DMS79 treated with DMSO at 0.1 percent for 48 hours (cell line): ENCODE measurements at places on chromosomes 12 and 14.
A peak's percentile ranks its signal among the peaks of the same experiment; 100 is the strongest.

- peak; percentile 89 for DNase-seq
Observed at GRCh38 chr12:95224202-95225170, 6.9 kb downstream of the VEZT start.

- no peak for DNase-seq
Observed at GRCh38 chr12:117967043-117967442, 1.7 kb downstream of the KSR2 start.

- no peak for DNase-seq
Observed at GRCh38 chr12:117567644-117568216, 206.3 kb upstream of the NOS1 start.

DNA sequence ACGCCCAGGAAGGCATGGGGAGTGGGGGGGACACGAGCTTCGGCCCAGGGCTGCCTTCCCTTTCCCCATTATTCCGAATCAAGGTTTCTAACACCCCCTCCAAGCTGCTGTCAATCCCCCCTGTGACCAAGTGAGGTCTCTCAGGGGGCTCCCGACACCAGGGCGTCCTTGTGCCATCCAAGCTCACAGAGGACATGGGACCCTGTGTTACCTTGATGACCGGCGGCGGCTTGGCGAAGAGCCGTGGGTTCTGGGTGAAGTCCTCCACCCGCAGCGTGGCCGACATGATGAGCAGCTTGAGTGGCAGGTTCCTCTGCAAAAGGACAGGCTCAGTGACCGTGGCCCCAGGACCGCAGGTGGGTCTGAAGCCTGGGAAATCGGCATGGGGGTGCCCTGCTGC, 20.3 kb downstream of the DHX37 start:
- no peak for DNase-seq

DNA sequence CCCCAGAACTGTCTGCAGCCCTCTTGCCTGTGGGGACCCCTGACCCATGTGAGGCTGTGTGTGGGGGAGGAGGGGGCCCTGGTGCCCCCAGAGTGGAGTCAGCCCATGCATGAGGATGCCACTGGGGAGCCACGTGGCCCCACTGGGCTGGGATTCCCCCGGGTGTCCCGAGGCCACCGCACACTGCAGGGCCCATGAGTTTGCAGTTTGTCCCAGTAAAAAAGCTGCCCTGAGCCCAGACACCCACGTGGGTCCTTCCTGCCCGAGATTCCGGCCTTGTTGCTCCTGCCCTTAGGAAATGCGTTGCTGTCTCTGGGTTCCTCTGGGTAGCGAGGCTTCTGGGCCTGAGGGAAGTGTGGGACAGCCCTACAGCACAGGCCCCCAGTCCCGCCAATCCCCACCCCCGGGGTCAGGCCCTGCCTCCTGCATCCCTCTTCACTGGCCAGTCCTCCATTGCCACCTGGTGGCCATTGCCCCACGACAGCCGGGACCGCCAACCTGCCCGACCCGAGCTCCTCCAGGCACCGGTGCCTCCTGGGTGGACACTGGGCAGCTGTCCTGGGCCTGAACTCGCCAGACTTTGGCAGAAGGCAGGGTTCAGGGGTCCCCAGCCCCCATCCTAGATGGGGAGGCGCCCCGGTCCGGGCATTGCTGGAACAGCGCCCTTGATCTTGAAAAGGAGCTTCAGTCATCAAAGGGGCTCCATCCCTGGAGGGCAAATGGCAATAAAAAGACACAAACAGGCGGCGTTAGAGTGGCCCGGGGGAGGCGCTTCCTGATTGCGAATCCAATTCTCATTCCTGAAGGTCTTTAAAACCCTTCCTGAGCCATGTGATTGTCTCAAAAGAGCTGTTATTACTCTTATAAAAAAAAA, 15.6 kb upstream of the C14orf180 start:
- peak; percentile 92 for DNase-seq

- peak; percentile 8 for DNase-seq
Observed at GRCh38 chr12:40105515-40106201, at the start of gene SLC2A13. TSS of gene SLC2A13 (minus strand) at chr12:40106081. CDS start at chr12:40105808, 273 bp downstream.

GRCh38 chr14:89625244-89625713, 208.2 kb upstream of the FOXN3 start:
- peak; percentile 98 for DNase-seq

DNA sequence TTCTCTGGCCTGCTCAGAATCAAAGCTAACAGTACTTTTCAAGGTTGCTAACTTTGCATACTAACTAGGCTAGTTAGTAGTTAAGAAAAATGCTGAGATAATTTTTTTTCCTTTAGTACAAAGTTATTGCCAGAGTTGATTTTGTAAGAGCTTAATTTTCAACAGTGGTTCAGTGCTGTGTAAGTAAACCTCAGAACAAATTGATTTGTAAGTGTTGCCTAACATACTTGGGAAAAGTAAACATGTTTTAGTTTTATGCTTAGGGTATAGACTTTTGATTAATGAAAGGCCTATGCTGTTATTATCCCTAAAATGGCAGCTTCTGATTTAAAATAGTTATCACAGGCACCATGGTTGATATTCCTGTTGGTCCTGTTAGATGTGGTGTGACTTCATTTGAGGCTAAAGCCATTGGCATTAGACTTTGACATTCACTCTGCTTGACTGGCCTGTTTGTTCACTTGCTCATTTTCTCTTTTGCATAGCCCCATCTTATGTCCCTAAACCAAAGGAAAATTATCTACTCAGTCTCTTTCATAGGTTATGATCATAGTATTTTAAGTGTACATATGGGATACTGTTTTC, 5.2 kb downstream of the CMAS start:
- no peak for DNase-seq

DNA sequence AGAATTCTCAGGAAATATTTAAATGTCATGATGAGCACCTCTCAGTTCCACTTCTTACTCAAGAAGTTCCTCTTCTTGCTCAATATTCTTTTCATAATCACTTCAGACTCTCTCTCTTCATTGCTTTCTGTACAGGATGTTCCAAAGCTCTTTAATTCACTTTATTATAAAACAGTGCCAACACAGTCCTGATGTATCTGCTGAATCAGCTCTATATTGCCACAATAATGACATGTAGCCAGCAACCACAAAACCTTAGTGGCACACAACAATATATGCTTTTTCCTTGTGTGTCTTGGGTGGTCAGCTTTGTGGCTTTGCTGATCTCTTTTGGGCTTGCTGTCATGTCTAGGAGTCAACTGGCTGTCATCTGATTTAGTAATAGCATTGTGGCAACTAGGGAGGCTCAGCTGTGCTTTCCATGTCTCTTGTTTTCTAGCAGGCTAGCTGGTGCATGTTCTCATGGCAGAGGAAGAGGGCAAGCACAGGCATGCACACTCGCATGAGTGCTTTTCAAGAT, 52.8 kb upstream of the SLC2A13 start:
- DNase-seq = no peak

GRCh38 chr14:68039593-68039992, 220.0 kb downstream of the RAD51B start:
- DNase-seq = no peak

GRCh38 chr12:87612996-87613395, 416.2 kb downstream of the C12orf50 start:
- no peak for DNase-seq

GRCh38 chr14:34297786-34298520, 164.1 kb downstream of the SPTSSA start:
- no peak for DNase-seq

DNA sequence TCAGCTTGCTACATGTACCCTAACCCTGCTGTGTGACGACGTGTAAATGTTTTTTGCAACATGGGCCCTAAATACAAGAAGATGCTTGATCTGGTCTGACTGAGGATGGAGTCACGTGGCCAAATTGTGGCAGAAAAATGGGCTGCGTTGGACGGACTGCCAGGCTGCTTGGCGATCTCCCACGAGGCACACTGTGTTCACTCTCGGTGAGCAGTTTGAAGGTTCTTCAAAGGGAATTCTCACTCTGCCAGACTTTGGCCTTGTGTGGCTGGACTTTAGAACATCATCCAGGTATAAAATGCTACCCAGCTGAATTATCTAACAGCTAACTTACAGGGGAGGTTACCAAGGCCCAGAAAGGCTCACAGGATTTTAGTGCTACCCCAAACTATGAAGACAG, 85.1 kb downstream of the KDM2B start:
- DNase-seq = no peak
